ENCODE measurements at places on chromosomes 1 and 21.

- no peak for DNase-seq
These were observed 37.3 kb upstream of the IL10 start for GRCh38 chr1:206809504-206810084.

DNA sequence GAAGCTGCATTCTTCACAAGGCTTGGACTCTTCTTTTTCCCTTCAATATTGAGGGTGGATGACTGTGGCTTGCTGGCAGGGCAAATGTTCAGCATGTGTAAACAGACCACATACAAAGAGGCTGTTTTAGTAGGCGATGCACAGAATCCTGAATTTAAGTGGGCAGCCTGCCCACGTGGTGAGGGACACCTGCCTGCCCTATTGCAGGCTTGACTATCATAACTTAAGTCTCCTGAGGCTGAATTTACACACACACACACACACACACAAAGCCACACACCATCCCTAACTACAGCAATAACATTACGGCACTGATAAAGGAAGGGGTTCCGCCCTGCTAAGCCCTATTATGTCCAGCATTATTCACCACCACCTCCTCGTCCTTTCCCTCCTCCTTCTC lies 15.9 kb downstream of the SYT2 start:
- DNase-seq, result no peak

DNA sequence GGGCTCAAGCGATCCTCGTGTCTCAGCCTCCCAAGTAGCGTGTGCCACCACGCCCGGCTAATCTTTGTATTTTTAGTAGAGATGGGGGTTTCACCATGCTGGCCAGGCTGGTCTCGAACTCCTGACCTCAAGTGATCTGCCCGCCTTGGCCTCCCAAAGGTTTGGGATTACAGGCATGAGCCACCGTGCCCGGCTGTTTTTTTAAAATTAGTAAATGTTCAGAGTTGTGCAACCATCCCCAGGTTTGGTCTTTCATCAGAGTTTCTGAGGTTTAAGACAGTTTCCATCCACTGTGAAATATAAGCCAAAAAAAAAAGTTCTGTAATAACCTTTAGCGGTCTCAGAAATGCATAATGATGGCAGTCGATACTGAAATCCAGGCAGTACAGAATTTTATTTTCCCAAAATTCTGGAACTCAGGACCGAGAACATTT lies 550 bp upstream of the SYT11 start:
- no peak for DNase-seq

- DNase-seq, result no peak
These were observed 23.6 kb downstream of the GADD45A start for GRCh38 chr1:67708606-67709005.

- no peak for DNase-seq
These were observed 3.7 kb downstream of the PLPPR4 start for GRCh38 chr1:99268021-99268420.

DNA sequence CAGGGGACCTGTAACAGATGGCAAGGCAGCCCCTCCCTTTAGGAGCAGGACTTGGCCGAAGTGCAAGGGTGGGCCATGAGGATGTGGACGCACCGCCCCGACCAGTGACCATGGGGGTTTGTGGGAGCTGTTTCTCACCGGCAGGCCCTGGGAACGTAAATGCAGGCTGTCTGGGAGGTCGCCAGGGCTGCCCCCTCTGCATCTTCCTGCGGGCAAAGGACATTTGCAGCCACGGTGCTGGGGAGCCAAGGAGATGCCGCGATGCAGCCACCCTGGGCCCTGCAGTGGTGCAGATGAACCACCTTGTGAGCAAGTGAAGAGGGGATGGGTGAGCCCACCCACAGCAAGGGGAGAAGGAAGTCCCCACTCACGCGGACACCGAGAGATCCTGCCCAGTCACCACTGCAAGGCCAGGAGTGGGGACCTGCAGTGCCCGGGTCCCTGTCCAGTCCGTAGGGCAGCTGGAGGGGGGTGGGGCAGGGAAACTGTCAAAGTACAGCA lies 121.1 kb downstream of the SIK1 start:
- no peak for DNase-seq

DNA sequence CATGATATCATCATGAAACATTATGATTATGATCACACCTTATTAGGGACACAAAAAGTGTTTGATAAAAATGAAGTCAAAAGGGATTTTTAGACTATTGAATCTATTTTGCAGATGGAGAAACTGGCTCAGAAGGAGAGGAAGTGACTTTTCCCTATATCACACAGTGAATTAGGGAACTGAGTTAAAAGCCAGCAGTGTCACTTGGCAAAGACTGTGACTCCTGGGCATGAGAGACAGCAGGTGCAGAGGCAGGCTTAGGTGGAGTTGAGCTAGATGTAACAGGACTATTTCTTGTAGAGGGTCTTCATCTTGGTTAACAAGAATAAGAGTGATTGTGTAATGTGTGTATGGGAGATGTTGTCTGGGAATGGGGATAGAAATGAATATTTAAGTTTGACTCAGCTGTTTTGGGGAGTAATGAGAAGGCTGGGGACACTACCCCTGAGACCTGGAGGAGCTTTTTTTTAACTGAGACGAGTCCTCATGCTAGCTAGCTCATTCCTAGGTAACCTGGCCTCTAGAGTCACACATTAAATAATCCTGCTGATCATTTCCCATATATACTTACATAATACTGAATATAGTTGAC lies 1.0 kb upstream of the CD84 start:
- DNase-seq, result no peak

DNA sequence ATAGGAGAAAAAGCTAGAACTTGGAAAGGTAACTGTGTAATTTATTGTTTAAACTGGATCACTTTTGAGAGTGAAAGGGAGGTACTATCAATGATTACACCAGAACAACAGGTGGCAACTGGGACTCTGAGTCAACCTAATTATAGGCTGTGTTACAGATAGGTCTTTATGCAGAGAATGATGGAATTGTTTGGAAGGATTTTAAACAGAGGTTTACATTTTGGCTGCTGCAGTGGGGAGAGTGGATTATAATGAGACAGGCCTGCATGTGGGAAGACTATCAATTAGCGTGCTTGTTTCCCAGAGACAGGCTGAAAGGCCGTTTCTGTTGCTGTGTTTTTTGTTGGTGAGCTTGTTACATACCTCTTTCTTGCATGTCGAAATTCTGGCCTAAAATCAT lies 432.9 kb downstream of the PLA2G4A start:
- DNase-seq, result no peak

- no peak for DNase-seq
These were observed 46.5 kb downstream of the RNF11 start for GRCh38 chr1:51282605-51283004.

DNA sequence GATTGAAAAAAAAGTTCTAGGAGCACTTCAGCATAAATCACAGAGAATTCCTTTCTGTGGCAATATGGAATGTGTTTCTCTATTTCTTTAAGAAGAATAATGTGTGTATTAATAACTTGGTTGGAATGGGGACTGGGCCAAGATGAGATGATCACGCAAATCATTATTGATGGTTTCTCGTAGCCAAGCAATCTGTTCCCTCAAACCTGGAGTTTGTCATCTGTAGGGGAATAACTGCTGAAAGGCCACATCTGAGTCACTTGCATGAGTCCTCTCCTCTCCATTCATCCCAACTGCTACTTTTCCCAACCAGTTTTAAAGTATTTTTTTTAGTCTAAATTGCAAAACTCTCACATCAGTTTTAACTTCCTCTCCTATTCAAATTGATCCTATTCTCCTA lies 480.4 kb downstream of the PLPP3 start:
- DNase-seq, result no peak

DNA sequence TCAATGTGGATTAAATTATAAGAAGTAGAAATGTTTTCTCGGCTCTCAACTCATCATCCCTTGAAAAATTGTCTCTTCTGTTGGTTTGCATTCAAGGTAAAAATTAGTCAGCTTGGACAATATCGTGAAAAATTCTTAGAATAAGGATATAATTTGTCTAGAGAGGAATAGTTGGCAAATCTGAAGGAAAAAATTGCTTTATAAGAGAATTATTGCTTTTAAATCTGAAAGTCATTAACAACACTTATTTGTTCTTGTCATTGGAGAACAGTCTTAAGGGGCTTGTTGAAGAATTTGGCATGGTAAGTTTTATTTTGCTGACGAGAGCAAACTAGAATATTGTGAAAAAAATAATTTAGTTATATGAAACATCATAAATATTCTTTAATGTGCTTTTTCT lies 26.4 kb downstream of the ANGPTL1 start:
- no peak for DNase-seq

DNA sequence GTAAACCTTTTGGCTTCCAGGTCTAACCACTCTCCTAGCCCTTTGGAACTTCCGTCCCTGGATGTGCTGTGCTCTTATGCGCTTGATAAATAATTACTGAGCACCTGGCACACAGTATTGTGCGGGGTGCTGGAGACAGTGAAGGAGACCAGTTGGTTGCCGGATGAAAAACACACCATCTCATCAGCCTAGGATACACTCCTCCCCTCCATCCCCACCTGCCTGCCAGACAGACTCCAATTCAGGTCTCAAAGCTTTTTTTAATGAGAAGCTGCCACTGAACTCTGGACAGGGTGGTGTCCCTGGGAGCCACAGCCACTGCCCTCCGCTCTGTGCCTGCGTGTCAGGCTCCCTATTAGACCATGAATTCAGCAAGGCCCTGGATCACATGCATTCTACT lies 9.2 kb downstream of the GNB1 start:
- DNase-seq, result no peak

DNA sequence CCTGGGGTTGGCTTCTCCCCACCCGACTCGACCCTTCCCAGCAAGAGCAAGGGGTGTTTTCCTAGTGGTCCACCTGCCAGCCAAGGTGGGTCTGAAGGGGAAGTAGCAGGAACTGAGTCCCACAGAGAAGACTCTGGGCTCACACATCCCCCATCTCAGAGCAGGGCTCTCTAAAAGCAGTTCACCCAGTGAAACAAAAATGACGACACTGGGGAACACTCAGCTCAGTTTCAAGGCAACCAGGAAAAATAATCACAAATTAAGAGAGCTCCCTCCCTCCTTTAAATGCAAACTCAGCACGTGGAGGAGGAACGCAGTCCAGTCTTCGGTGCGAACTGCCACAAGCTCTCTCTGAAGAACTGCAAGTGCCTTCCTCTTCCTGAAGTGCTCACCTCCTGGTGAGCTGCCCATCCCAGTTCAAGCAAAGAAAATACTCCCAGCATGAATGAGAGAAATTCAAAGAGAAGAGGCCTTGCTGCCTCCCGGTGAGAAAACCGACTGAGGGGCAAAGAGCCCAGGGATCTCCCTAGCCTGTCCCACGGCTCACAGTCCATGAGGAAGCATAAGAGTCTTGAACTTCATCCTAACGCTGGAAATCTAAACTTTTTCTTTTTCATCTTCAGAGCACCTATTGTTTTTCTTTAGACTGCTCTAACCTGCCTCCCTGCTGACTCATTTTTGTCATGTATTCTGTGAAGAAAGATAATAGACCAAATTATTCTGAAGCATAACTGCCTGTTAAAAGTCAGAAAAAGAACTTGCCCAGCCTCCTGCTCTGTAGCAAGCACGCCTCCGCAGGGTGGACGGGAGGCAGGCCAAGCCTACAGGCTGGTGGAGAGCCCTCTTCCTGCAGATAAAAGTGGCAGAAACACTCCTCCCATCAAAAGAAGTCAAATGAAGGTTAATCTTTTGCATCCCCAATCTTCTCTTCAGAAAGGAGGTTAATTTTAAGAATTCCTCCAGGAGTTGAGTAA lies 281.4 kb downstream of the HHIPL2 start:
- DNase-seq, result no peak

- DNase-seq, result no peak
These were observed 53.8 kb upstream of the HPDL start for GRCh38 chr1:45272913-45273371.

DNA sequence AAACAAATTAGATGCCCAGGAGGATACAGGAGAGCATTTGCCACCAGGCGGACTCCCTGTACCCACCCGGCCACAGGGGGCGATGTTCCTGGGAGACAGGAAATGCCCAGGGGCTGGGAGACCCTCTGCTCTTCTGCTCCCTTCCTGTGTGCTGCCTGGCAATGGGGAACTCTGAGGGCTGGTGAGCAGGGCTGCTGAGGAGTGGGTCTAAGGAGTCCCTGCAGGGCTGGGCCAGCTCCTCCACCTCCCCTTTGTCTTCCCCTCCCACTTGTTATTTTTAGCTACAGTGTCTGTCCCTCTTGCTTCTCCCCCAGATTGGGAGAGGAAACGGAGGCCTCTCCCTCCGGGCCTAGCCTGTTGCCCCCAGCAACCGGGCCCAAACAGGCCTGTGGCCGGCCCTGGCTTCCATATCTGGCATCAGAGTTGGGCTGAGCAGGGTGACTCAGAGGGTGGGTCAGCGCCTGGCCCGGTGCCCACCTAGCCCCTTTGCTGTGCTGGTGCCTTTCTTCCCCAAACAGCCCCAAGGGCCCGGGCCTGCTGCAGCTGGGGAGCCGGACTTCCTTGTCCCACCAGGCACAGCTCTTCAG lies 11.6 kb downstream of the LMNA start:
- no peak for DNase-seq

- no peak for DNase-seq
These were observed 144.4 kb downstream of the PTBP2 start for GRCh38 chr1:96865731-96866685.

GRCh38 chr1:37506740-37507139 lies 7.8 kb downstream of the MEAF6 start:
- no peak for DNase-seq

DNA sequence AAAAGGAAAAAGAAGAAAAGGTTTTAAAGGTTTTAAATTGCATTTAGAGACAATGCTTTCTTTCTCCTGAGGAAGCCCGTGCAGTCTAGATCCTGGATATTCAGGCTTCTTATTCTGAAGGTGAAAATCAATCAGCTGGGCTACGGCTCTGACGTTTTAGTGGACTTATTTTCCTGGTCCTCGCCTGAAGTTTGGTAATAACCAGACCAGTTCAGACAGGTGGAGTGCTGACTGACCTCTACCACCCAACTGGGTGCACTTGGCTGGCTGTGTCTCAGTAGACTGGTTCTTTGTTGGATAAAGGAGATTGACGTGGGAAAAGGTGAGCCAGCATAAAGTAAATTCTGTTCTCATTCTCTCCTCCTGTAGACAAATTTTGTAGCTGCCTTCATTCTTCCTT lies 7.2 kb upstream of the ATP1A1 start:
- no peak for DNase-seq

DNA sequence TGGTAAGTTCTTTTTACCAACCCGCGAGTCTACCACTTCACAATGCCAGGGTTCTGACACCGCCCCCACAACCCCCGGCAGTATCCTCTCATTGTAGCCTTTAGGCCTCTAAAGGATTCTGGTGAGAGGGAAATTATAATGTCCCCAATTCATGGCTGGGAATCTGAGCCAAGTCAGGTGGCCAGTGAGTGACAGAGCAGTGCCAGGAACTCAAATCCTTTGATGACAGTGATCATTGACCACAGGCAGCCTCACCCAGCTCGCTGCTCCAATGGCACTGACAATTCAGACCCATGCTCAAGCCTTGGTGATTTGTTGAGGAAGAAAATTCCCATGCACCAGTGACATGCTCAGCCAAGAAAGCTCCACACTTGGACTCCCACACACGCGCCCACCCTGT lies 63.4 kb upstream of the CSF1 start:
- DNase-seq, result no peak

Data from stimulated activated CD8-positive, alpha-beta memory T cell treated with anti-CD3 and anti-CD28 coated beads, Interleukin-4, amount 100 ng/mL, for 4 hours (primary cell).